Thoracic aorta endothelial cell (primary cell): ENCODE measurements at places on chromosomes 3 and 15. TPM values are rescaled to one million over a fixed set of nuclear protein-coding genes. Genes with fewer than 3 reads are reported as not detected.

CERS3 gene
- not detected in 2 replicates for total RNA-seq

OIP5 gene
- total RNA-seq: 11.4 and 16.9 TPM in 2 replicates

RTP3 gene
- total RNA-seq: not detected in 2 replicates

PRR20G gene
- not detected in 2 replicates for total RNA-seq

FBXO40 gene
- not detected in 2 replicates for total RNA-seq

SLC35G2 gene
- 21.9 and 27.5 TPM in 2 replicates for total RNA-seq

RAP2B gene
- 37.1 and 45.9 TPM in 2 replicates for total RNA-seq

SGO1 gene
- 16.4 and 26.0 TPM in 2 replicates for total RNA-seq

ARGFX gene
- not detected in 2 replicates for total RNA-seq

WDR6 gene
- 80.6 and 126 TPM in 2 replicates for total RNA-seq

FYTTD1 gene
- total RNA-seq: 62.2 and 65.4 TPM in 2 replicates

EIF4G1 gene
- total RNA-seq: 394 and 415 TPM in 2 replicates

NKTR gene
- total RNA-seq: 154 and 162 TPM in 2 replicates

ZNF621 gene
- 21.5 and 22.5 TPM in 2 replicates for total RNA-seq

PLOD2 gene
- 335 and 431 TPM in 2 replicates for total RNA-seq

LRRC58 gene
- total RNA-seq: 41.9 and 51.4 TPM in 2 replicates

SHF gene
- 2.1 and 2.6 TPM in 2 replicates for total RNA-seq

MAP6D1 gene
- 1.9 and 2.4 TPM in 2 replicates for total RNA-seq
